ENCODE measurements at places on chromosomes 1 and 21. TPM values are rescaled to one million over a fixed set of nuclear protein-coding genes. Genes with fewer than 3 reads are reported as not detected.

DNA sequence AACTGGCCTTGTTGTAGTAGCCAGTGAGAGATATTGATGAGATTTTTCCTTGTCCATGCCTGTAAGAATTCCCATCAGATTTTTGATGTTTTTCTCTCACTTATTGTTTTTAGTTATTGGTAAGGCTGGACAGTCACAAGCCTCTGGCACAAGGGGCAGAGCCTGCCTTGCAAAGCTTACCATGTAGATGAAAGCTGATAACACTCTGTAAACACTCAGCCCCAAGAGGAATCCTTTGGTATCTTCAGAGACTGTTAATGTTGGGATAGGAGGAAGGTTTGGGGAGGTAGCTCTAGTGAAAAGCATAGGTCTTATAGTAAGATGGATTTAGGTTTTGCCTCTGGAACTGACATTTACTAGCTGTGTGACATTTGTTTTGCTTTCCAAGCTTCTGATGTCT lies 37.7 kb downstream of the MARK1 start:
- H3K4me3 ChIP-seq, result no peak overlapping the region
- 0 out of 2 replicates have a peak, but pooled peaks cover 5% of the 10 kb centered on the region for H3K4me1 ChIP-seq
- no peak overlapping the region for H3K27ac ChIP-seq
- no peaks in the 10 kb centered on the region for H3K27me3 ChIP-seq

The PGBD5 gene
- 21.6 TPM for total RNA-seq

The CRYZ gene
- total RNA-seq, result 39.0 TPM

DNA sequence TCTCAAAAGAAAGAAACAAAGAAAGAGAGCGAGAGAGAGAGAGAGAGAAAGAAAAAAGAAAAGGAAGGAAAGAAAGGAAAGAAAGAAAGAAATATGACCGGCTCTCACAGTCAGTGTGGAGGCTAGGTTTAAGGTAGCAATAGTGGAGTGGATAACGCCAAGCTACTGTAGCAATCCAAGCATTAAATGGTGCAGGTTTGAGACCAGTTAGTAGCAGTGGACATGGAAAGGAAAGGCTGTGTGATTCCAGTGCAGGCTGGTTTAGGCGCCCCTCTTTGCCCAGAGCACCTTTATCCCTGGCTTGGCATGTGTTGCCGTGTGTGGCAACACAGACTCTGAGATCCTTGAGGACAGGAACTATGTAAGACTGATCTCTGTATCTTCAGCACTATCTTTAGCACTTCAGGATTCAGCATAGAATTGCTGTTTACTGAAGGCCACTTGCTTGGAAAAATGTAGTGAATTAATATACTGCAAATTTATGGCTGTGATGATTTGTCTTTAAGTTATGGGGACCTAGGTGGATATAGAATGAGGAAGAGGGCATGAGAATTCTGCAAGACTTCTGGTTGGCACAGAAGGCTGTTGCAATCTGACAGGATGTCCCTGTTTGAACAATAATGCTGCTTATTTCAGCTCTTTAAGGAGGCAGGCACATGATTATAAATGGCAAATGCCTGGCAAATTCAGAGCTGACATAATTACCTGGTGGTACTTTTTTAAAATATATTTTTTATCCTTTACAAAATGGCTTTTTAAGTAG lies 10.8 kb upstream of the OSBPL9 start:
- H3K4me3 ChIP-seq, result no peak overlapping the region
- DNase-seq, result no peak
- H3K27ac ChIP-seq, result no peak overlapping the region

The KRTAP19-3 gene
- total RNA-seq, result not detected

DNA sequence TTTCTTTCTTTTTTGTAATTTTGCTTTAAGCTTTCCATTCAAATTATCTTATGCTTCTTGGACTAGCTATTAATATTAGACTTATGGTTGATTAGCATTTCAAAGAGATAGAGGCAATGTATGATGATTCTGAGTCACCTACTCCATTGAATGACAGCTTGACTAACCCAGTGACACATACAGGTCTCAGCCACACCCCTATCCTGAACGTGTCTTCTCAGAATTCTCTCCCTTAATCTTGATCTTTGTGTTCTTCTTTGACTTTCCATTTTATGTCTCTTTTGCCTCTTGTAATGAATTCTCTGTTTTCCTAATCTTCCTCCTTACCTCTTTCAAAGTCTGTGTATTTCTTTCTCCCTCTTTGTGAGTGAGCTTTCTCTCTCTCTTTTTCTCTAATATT lies 241.1 kb downstream of the PDE4B start:
- H3K27ac ChIP-seq, result no peak overlapping the region
- DNase-seq, result no peak
- H3K27me3 ChIP-seq, result no peaks in the 10 kb centered on the region
- H3K4me3 ChIP-seq, result no peak overlapping the region
- H3K4me1 ChIP-seq, result no peaks in the 10 kb centered on the region
- H3K36me3 ChIP-seq, result no peaks in the 10 kb centered on the region

Measured in SJCRH30 (cell line).